Stimulated activated CD8-positive, alpha-beta memory T cell treated with anti-CD3 and anti-CD28 coated beads, Interleukin-2, amount 100 ng/mL, for 48 hours (primary cell): ENCODE measurements at places on chromosomes 12 and 14.

DNA sequence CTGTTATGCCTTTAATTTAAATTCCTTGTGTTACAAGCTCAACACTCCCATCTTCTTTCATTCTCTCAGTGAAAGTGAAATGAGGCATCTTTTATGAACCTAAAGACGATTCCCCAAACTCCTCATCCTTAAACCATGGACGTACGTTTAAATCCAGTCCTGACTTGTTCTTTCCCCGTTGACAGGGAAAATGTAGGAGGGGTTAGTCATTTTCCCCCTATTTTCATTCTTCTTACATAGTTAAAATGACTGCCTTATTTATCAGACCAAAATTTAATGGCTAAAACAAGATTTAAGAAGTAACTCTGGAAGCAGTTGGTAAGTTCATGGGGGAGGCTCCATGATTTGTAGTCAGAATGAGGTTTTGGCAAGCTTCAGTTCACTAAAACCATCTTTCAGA lies 134.9 kb downstream of the KCNA5 start:
- no peak for DNase-seq

DNA sequence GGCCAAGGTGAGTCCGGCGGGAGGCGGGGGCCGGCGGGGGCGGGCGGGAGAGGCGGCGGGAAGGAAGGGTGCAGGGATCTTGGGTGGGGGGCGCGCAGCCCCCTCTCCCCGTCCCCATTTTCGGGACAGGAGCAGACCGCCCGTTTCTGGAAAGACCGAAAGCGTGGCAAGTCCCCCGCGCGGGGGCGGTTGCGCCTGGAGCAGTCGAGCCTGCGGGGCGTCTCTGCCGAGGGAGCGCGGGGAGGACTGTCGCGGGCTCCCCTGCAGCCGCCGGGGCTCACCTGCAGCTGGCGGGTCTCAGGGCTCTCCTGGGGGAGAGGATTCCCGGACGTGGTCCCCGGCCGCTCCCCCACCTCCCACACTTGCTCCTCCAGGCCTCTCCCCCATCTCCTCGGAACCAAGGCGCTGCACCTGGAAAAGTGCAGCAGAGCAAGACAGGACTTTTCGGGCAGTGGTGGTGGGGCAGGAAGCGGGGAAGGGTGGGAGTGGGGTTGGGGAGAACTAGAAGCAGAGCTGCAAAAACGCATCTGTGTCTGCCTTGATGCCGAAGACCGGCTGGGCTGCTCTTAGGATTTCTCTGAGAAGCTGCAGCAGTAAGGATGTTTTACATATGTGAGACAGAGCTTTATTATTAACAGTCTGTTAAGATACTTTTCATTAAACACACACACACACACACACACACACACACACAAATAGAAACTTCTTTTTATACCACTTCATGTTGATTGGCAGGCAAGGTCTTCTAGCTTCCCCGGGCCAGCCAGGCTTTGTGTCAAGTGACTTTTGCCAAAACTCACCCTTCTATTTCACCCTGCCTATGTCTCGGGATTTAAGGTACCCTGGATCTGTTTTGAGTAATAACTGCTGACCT lies 677 bp downstream of the C12orf75 start:
- no peak for DNase-seq

DNA sequence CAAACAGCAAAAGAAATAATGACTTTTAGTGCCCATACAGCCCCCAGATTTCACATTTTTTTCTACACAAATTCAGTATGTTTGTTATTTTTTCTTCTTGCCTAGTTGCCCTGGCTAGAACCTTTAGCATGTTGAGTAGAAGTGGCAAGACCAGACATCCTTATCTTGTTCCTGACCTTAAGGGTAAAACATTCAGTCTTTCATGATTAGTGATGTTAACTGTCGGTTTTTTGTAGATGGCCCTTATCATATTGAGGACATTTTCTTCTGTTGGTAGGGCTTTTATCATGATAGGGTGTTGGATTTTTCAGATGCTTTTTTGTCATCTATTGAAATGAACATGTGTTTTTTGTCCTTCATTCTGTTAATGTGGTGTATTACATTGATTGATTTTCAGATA lies 17.1 kb downstream of the IRAK3 start:
- no peak for DNase-seq

DNA sequence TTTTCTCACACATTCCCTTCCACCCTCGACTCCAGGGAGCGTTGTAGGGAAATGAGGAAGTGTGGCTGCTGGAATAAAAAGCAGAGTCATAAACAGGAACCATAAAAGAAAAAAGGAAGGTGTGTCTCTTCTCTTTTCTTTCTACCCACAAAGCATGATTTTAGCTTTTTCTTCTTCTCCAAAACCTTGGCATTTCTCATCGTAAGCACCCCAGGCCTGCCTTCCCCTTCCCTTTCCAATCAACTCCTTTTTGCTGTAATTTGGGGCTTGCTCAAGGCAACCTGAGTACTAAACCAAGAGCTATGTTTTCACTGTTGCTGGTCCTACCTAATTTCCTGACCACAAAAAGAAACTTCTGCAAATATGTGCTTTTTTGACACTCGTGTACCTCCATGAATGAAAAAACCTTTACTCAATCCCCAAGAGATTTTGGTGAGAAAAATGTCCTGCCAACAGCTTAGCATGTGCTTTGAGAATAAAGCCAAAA lies 9.2 kb downstream of the PLBD1 start:
- DNase-seq, result no peak

GRCh38 chr12:20469756-20470155 lies 101.4 kb downstream of the PDE3A start:
- DNase-seq, result no peak

- no peak for DNase-seq
Observed at GRCh38 chr12:1830401-1830845, 10.1 kb downstream of the LRTM2 start.

DNA sequence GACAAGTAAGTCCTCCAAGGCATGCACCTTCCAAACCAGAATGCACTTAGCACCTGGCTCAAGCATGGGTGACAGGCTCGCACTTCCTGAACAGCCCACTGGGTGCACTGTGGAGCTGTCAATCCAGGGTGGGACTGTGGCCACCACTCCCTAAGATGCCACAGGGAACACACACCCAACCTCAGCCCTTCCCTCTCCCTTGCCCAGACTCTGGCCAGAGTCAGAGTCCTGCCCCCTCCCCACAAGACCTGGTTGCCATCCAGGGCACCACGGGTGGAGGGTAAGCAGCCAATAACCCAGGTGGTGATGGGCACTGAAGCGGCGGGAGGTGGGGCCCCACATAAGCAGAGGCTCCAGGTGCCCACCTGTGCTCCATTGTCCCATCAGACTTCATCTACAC lies 160.6 kb downstream of the MYRFL start:
- no peak for DNase-seq

GRCh38 chr12:47411966-47412365 lies 293.9 kb downstream of the RPAP3 start:
- no peak for DNase-seq

- DNase-seq, result no peak
Observed at GRCh38 chr14:77612011-77612620, 4.3 kb downstream of the SPTLC2 start.

DNA sequence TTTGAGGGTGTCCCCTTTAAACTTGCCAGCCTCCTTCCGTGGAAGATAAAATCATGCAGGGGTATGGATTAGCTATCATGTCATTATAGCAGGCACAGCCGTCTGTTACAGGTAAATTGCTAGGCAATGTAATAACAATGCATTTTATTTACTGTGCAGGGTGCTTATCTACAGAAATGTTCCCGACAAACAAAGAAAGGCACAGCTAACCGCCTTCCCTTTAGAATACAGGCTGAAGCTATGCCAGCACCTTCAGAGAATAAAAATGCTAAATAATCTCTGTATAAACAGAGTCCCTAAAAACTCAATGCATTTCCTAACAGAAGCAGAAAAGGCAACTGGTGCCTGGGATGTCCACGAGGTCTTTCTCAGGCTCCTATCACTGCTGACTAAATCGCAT lies 239.2 kb downstream of the SPTSSA start:
- no peak for DNase-seq

DNA sequence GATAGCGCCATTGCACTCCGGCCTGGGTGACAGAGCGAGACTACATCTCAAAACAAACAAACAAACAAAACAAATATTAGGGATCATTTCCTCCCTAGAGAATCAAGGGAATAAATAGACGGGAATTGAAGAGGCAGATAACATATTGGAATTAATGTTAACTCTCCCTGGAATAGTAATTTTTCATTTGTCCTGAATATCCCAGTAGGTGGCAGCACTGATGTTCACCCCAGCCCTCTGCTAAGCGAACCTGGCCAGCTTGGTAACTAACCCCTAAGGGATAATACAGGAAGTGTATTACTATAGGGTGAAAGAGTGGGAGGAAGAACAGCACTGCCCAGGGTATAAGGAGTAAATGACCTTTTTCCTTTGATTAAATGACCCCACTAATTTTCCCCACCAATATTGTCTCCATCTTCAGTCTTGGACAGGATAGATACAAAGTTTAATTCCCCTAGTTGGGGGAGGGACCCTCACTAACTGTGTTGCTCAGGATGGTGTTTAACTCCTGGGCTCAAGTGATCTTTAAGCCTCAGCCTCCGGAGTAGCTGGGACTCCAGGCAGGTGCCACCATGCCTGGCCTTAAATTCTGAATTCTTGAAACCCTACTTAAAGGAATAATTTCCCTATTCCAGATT lies 40.5 kb downstream of the SLC2A14 start:
- DNase-seq, result no peak

DNA sequence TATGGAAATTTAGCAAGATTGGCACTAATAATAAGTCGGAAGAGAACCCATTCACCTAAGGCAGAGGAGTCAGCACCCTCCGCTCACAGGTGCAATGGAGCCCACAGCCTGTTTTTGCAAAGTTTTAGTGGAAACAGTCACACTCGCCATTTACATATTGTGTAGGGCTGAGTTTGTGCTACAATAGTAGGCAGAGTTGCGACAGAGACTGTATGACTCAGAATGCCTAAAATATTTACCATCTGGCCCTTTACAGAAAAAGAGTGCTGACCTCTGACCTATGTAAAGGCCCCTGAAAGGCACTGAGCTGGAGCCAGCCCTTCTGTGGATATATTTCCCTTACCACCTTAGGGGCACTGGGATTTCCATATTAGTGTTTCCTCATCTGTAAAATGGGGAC lies 79.0 kb downstream of the PRIMA1 start:
- no peak for DNase-seq
